ENCODE measurements at places on chromosomes 4 and X.

- DNase-seq: no peak
Measured at GRCh38 chr4:28759064-28759463, 1898.4 kb downstream of the STIM2 start.

DNA sequence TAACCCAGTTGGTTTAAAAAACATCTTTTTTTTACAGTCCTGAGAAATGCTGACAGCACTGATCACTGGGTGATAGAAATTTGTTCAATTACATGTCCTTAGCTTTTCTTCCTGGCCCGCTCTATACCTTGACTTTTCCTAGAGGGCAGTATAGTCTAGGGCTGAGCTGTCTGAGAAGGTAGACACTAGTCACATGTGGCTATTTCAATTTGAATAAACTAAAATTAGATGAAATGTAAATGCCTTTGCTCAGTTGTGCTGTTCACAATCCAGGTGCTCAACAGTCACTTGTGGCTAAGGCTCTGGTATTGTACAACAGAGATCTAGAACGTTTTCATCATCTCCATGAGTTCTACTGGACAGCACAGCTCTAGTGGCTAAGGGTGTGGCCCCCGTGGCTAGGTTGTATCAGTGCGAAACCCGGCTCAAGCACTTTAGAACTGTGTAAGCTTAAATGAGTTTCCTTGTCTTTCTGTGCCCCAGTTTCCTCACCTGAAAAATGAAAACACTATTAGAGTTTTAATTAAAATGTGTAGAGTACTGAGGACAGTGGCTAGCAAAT, 111.6 kb upstream of the WDR17 start:
- DNase-seq: no peak

DNA sequence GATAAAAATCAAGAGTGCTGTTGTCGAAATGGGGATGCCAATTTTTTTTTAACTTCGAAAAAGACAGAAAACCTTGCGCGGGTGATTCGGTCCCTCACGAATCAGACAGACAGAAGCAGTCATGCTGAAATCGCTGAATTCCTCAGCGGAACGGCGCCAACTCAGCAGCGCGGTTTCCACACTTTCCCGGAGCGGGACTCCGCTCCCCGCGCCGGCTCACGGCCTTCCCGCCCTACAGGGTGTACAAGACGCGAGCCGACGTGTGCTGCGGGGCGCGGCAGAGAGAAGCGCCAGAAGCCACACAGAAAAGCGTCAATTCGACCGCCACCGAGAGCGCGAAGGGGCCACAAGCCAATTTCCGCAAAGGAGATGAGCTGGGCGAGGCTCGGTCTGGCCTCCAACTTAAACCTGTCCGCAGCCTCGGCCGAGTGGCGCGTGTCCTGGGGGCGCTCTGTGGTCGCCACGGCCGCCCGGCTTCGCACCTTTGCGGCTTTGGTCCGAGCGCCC, 1.3 kb downstream of the NEXMIF start:
- peak; percentile 7 for DNase-seq

- no peak for DNase-seq
Measured at GRCh38 chr4:140875746-140876452, 119.7 kb upstream of the TBC1D9 start.

GRCh38 chr4:158873795-158874401, 105.1 kb downstream of the FNIP2 start:
- no peak for DNase-seq

- no peak for DNase-seq
Measured at GRCh38 chr4:83837614-83838308, 301.9 kb downstream of the GPAT3 start.

DNA sequence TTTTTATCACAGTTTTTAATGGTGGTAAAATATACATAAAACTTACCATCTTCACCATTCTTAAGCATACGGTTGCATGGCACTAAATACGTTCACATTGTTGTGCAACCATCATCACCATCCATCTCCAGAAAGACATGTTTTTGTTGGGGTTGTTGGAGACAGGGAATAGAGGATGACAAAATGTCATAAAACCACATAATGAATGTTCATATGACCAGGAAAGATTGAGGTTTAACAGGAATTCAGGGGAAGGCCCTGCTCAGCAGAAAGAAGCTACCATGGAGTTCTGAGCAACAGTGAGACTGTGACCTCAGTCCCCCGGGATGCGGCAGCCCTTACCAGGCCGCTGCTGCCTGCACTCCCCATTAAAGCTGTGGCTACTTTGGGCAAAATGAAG, 63.9 kb upstream of the TRIM2 start:
- DNase-seq: no peak

DNA sequence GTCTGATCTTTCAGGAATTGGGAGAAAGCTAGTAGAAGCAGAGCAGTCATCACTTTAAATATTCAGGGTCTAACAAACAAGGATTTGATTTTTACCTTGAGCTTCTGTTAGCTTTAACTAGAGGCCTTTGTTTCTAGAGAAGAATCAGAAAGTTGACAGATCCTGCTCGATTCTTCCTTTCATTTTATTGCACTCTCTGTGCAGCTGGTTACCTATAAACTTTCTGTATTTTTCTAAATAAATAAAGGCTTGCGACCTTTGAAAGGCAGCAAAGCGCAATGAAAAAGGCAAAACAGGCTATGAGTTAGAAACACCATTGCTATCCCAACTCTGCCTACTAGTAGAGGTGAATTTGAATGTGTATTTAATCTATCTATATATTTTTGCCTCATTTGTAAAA, 101.4 kb upstream of the NPY2R start:
- DNase-seq: no peak

- no peak for DNase-seq
Measured at GRCh38 chrX:19225909-19226308, 103.6 kb upstream of the ADGRG2 start.

GRCh38 chr4:22668702-22669101, 24.0 kb upstream of the GBA3 start:
- no peak for DNase-seq

GRCh38 chr4:113904877-113905276, 74.6 kb downstream of the ARSJ start:
- no peak for DNase-seq

GRCh38 chr4:5638976-5639375, 69.4 kb downstream of the EVC2 start:
- DNase-seq: no peak

- DNase-seq: no peak
Measured at GRCh38 chr4:5469151-5469775, 239.1 kb downstream of the EVC2 start.

DNA sequence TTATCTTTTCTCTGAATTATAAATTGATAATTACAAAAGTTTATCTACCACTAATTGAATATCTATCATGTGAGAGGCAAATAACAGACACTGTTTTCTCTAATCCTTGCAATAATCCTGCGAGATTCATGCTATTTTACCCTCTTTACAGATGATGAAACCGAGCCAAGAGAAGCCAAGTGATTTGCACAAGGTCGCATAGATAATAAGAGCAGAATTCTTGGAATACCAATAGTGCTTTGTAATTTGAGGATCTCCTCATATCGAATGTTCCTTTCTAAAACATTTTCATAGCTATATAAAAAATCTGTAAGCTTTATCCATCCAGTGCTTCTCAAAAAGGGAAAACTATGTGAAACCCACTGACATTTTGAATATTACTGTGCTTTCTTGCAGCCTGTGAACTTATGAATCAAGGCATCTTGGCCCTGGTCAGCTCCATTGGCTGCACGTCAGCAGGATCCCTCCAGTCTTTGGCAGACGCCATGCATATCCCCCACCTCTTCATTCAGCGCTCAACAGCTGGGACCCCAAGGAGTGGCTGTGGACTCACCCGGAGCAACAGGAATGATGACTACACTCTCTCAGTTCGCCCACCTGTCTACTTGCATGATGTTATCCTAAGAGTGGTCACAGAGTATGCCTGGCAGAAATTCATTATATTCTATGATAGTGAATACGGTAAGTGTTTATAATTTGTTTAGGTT, 743.8 kb upstream of the ATOH1 start:
- DNase-seq: no peak

DNA sequence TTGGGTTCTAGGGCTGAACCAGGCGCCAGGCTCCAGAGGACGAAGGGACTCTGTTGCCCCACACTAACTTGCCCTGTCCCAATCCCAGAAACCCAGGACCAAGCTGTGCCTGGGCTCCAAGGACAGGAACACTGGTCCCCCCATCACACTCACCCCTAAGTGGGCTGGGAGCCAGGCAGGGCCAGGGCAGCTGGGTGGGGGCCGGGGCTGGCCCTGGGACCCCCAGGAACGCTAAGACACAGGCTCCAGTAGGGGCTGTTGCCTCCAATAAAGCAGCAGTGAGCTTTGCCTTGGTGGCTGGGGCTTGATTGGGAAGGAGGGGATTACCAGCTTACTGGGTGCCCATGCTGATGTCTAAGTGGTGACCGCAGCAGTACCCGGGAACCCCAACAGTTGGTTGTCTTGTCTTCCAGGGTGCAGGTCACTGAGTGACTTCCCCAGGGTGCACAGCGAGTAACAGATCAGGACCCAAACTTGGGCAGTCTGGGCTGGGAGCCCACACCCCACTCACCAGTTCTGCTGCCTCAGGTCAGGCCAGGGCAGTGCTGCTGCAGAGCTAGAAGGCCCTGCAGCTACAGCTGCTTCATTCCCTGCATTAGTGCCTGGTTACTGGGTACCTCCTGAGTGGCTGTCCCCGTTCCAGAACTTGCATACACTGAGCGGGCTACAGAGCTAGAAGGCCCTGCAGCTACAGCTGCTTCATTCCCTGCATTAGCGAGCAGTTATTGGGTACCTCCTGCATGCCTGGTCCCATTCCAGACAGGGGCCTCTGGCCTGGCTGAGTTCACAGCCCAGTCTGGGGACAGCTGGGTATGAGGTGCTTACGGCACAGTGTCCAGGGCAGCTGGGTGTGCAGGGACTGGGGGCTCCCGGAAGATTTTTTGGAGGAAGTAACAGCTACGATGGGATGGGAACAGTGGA, 9.4 kb upstream of the ADD1 start:
- DNase-seq: no peak

GRCh38 chr4:10006231-10006600, 15.1 kb downstream of the SLC2A9 start:
- no peak for DNase-seq

DNA sequence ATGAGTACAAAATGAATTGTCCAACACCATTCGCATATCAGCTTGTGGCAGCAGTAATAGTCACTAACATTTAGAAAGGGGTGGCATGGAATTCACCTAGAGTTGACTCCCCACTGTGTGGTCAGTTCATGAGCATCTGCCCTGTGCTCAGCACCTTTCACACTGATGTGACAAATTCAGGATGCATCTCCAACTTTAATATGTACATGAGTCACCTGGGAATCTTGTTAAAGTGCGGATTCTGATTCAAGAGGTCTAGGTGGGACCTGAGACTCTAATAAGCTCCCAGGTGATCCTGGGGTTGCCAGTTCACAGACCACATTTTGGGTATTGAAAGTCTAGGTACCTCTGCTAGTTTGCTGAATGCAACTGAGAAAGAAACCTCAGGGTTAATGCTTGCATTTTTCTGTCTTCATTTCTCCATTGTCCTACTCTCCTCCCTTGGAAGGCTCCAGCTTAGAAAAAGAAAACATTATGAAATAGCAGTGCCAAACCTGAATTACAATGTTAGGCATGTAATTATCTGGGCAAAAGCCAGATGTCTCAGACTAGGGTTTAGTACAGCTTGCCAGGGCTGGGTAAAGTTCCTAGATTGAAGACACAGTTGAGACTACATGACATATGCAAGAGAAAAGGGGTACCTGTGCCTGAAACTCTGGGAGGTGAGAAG, 32.7 kb downstream of the TMSB4X start:
- no peak for DNase-seq

GRCh38 chr4:123924536-123924935, 527.9 kb downstream of the SPRY1 start:
- no peak for DNase-seq

GRCh38 chrX:51461053-51462044, 35.0 kb downstream of the NUDT11 start:
- peak; percentile 0 for DNase-seq

DNA sequence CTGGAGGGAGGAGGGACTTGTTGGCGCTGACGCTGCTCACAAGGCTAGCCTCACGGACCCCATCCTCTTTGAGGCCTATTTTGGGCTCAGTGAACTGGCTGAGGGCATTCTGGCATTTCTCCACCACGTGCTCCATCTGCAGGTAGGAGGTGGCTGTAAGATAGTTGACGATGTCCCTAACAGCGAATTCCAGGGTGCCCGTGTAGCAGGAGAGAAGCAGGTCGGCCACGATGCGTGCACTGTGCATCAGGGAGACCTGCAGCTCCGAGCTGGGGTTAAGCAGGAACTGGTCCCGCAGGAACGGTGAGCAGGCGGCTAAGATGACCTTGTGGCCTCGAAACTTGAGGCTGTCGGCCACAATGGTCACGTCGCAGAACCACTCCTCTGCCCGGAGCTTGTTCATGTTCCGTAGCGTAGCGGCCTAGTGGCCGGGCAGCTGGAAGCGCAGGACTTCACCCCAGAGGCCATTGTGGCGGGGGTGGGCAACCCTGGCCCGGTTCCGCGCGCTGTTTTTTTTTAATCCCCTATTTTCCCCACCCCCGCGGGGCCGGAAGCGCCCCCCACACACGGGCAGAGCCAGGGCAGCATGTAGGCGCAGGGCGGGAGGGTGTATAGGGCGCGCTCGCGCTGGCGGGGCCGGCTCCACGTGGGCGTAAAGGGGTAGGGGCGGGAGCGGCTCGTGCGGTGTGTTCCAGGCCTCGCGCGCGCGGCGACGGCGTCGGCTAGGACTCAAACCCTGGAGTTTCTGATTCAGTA, 73.2 kb downstream of the UBE2K start:
- no peak for DNase-seq

DNA sequence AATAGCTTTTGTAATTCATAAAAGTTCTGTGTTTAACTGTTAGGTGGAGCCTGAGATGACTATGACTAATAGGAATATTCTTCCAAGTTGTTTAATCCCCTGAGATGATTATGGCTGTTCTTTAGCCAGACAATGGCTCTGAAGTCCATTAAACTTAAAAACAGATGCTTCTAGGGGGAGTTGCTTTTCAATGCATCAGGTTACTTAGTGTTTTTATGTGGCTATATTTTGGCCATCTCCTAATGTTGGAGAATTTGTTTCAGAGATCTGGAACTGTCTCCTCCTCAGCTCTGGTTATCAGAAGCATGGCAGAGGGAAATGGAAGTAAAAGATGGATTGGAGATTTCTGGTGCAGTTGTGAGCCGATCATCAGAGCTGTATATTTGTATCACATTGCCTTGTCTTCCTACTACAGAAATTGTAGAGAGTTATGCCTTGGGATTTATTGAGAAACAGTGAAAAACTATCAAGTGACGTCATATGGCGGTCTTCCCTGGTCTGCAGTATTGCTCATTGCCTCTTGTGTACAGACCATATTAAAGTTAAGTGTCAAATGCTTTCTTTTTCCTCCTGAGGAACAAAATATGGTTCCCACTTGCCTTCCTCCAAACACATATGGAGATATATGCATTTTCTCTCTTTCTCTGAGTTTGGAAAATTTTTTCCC, 29.8 kb downstream of the SGMS2 start:
- DNase-seq: no peak

All from NCI-H510A treated with DMSO at 0.1 percent for 48 hours (cell line).